ENCODE measurements at places on chromosomes 6 and 20.

DNA sequence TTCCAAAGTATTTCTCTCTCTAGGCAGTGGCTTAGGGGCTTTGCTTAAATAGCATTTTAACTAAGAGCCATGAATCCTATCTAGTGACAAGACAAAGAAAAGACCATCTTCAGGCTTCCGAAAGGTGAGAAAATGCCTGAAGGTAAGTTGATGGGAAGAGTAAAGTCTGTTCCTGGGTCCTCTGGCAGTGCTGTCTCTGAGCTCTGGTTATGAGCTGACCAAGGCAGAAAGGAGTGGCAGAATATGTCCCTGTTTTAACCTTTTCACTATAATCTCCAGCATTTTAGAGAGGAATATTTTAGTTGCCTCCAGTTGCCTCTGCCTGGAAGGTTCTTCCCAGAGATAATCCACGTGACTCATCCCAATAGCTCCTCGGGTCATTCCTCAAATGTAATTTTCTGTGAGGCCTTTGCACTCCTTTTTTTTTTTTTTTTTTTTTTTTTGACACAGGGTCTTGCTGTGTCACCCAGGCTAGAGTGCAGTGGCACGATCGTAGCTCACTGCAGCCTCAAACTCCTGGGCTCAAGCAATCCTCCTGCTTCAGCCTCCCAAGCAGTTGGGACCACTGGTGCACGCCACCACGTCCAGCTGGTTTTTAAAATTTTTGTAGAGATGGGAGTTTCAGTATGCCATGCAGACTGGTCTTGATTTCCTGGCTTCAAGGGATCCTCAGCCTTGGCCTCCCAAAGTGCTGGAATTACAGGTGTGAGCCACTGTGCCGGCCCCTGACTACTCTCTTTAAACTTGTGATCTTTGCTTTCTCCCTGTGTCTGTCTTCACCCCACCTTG is 3.7 kb upstream of the ARMH2 start:
- no peak overlapping the region for H3K27ac ChIP-seq
- peaks cover 61% of the 10 kb centered on the region for H3K36me3 ChIP-seq
- no peaks in the 10 kb centered on the region for H3K4me1 ChIP-seq
- no peak for DNase-seq
- no peak overlapping the region for H3K4me3 ChIP-seq
- no peaks in the 10 kb centered on the region for H3K27me3 ChIP-seq

DNA sequence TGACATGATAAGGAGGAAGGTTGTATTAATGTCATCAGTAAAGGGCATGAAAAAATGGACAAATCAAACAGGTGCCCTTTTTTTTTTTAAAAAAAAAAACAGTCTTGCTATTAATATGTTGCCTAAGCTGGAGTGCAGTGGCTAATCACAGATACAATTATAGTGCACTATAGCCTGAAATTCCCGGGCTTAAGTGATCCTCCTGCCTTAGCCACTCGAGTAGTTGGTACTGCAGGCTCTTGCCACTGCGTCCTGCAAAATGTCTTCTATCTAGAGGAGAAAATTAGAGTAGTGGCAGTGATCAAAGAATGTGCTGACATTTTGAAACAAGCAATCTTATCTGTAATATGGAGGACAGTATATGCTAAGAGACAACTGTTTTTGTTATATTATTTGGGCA is 127.7 kb downstream of the ASCC3 start:
- no peak for DNase-seq
- H3K4me3 ChIP-seq, result no peak overlapping the region
- H3K36me3 ChIP-seq, result peaks cover 2% of the 10 kb centered on the region
- H3K4me1 ChIP-seq, result no peaks in the 10 kb centered on the region

DNA sequence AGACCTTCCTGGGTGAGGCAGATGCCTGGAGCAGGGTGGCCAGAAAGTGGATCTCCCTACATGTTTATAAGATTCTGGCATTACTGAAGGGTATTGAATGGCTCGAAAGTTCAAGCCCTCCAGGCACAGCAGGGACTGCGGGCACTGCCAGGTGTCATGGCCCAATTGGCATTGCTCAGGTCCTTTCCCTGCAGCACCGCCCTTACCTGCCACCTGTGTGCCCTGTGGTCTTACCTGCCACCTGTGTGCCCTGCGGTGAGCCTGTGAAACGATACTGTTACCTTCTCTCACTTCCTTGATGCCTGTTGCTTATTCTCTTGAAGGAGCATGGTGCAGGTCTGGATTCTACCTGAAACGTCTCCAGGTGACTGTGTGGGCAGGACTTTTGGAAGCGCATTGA is 32.2 kb downstream of the SMOC2 start:
- no peaks in the 10 kb centered on the region for H3K36me3 ChIP-seq
- DNase-seq, result no peak
- H3K4me3 ChIP-seq, result no peak overlapping the region
- H3K27ac ChIP-seq, result no peak overlapping the region
- H3K27me3 ChIP-seq, result no peaks in the 10 kb centered on the region
- H3K4me1 ChIP-seq, result no peaks in the 10 kb centered on the region

GRCh38 chr20:34061695-34062094 is 50.3 kb downstream of the EIF2S2 start:
- H3K36me3 ChIP-seq, result peaks cover 34% of the 10 kb centered on the region
- no peak overlapping the region for H3K4me3 ChIP-seq
- no peaks in the 10 kb centered on the region for H3K27me3 ChIP-seq

DNA sequence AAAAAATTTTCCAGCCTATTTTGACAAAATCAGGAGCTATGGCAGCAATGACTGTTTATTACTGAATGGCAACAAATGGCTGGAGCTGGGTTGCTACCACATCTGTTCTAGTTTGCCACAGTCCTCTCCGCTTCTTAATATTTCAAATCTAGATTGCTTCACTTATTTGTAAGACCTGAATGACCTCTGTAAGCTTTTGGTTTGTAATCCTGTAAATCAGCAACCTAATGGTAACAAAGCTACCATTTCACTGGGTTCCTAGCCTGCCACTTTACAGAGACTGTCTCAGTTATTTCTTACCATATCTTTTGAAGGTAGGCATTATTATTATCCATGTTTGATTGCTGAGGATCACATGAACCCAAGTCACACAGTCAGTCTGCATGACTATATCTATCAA is 15.4 kb downstream of the ZNFX1 start:
- H3K36me3 ChIP-seq, result peaks cover 83% of the 10 kb centered on the region
- H3K4me1 ChIP-seq, result peaks cover 12% of the 10 kb centered on the region
- no peak overlapping the region for H3K4me3 ChIP-seq
- H3K27me3 ChIP-seq, result no peaks in the 10 kb centered on the region

DNA sequence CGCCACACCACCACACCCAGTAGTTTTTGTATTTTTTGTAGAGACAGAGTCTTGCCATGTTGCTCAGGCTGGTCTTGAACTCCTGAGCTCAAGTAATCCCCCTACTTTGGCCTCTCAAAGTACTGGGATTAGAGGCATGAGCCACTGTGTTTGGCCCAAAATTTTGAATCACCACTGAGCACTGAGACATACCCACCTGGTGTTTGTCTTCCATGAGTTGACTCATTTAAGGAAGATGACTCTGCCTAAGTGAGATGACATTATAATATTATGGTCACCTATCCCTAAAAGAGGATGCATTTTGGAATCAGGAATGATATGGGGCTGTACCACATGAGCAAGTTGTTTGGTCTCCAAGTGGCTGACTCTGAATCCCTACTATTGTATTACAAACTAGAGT is 54.6 kb upstream of the RNF217 start:
- H3K36me3 ChIP-seq, result no peaks in the 10 kb centered on the region
- H3K27ac ChIP-seq, result no peak overlapping the region
- no peaks in the 10 kb centered on the region for H3K4me1 ChIP-seq
- no peaks in the 10 kb centered on the region for H3K27me3 ChIP-seq
- no peak overlapping the region for H3K4me3 ChIP-seq
